Iris pigment epithelial cell (primary cell): ENCODE measurements at places on chromosomes 1 and 21.

DNA sequence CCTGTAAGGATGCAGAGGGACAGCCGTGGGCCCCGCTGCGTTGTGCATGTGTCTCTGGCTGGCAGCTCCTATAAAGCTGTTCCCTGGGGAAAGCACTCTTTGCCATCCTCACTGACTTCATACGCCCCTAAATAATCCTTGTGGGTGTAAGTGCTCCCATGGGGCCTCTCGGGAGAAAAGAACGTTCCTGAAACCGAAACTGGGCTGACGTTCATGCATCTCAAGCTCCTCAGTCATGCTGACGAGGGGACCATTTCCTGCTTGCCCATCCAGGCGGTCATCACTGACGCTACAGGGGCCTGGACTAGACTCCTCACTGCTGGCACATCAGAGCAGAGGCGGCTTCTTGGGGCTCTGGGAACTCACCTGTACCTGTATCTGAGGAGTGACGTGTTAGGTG lies 73.1 kb upstream of the USP24 start:
- no peak for DNase-seq

- DNase-seq: no peak
Observed at GRCh38 chr1:1181938-1182410, 8.3 kb downstream of the TTLL10 start.

- DNase-seq: no peak
Observed at GRCh38 chr1:109241344-109241743, 8.0 kb upstream of the CELSR2 start.

DNA sequence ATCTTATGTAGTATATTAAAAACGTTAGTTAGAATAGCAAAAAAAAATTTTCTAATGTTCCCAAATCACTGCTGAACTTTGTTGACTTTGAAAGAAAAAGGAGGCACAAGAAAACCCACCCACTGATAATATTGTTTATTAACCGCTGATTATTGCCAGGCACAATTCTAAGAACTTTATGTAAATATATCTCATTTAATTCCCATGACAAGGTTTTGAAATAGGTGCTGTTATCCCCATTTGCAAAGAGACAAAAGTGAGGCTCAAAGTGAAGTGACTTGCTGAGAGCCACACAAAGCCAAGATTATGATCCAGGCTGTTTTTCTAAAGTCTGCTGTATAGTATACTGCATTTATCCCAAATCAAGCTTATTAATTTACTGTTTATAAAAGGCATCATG lies 56.4 kb downstream of the SASS6 start:
- no peak for DNase-seq

DNA sequence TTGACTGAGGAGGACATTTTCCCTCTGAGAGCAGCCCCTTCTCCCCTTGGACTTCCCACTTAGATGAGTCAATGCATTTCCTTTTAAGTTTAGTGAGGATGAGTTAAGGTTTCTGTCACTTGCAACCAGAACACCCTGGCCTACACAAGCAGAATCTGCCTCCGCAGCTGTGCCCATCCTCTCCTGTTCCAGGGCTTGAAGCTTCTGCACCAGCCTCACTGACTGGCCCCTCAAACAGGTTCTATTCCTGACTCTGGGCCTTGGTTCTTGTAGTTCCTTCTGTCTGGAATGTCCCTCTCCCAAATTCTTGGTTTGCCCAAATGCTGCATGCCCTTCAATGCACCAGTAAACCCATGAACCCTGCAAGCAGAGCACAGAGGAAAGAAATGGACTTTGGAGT lies 394.4 kb downstream of the PTPRU start:
- DNase-seq: no peak

DNA sequence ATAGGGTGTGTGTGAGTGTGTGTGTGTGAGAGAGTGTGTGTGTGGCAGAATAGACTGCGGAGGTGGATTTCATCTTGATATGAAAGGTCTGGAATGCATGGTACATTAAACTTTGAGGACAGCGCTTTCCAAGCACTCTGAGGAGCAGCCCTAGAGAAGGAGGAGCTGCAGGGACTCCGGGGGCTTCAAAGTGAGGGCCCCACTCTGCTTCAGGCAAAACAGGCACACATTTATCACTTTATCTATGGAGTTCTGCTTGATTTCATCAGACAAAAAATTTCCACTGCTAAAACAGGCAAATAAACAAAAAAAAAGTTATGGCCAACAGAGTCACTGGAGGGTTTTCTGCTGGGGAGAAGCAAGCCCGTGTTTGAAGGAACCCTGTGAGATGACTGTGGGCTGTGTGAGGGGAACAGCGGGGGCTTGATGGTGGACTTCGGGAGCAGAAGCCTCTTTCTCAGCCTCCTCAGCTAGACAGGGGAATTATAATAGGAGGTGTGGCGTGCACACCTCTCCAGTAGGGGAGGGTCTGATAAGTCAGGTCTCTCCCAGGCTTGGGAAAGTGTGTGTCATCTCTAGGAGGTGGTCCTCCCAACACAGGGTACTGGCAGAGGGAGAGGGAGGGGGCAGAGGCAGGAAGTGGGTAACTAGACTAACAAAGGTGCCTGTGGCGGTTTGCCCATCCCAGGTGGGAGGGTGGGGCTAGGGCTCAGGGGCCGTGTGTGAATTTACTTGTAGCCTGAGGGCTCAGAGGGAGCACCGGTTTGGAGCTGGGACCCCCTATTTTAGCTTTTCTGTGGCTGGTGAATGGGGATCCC lies 18.3 kb upstream of the HDAC1 start:
- DNase-seq: no peak

DNA sequence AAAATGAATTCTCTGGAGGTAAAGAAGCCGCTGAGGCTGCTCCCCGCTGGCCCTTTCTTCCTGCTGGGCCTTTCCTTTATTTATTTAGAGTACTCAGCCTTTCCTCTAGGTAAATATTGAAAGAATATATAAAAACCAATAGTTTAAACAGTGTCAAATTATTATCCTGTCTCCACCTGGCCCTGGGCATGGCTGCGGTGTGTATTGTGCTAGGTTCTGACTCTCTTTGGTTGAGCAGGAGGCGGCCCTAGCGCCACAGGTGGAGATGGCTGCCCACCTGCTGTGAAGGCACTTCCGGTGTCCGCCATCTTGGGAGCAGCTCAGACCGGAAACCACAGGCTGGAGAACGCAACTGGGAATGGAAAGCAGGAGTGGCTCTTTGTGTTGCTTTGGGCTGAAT lies 29.0 kb upstream of the CLDN14 start:
- DNase-seq: no peak

DNA sequence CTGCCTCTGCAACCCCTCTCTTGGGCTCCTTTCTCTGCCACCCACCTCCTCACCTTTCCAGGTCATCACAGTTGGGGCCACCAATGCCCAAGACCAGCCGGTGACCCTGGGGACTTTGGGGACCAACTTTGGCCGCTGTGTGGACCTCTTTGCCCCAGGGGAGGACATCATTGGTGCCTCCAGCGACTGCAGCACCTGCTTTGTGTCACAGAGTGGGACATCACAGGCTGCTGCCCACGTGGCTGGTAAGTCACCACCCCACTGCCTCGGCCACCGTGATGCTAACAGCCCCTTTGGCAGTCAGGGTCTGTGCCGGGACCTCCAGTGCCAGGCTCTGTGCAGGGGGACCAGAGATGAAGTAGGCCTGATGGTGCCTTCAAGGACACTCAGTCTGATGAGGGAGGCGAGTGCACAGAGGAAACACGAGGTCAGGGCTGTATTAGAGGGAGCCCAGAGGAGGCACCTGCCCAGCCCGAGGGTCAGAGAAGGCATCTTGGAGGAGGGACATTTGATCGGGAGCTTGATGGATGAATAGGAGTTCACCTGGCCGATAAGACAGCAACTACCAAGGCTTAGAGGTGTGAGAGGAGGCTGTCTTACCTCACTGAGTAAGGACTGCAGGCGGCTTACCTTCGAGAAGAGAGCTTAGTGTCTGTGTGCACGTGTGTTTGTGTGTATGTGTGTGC lies 18.1 kb downstream of the PCSK9 start:
- no peak for DNase-seq

DNA sequence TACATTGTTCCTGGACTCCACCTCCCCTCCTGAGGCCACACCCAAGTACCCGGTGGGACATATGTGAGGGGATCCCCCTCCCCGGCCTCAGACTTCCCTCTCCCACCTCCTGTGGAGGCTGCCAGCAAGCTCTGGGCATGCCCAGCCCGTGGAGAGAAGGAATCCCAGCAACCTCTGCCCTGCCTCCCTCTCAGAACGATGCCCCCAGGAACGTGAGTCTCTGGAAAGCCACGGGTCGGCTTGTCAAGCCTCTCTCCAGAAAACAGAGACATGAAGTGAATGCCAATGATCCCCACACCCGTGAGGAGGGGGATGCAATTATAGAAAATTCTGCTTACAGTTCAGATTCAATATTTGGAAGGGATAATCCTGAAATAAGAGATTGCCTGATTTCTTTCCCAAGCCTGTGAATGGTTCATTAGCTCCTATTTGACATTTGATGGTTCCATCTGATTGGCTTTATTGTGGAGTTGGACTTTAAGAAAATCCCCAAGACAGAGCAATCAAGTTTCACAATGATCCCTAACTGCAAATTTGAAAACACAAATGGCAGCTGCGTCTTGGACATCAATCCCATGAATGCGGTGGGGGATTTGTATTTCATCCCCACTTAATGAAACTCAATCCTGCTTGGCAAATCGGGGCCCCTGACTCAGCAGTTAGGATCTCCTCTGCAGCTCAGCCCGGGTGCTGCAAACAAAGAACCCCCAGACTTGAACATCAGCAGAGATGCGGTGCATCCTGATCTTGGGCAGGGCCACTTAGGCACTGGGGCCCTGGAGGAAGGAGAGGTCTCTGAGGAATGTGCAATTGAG lies 9.1 kb upstream of the GUCA2B start:
- DNase-seq: no peak

GRCh38 chr1:19372136-19372514 lies 60.0 kb downstream of the SLC66A1 start:
- no peak for DNase-seq

- peak; percentile 22 for DNase-seq
Observed at GRCh38 chr1:59477286-59477685, 180.4 kb downstream of the FGGY start.

DNA sequence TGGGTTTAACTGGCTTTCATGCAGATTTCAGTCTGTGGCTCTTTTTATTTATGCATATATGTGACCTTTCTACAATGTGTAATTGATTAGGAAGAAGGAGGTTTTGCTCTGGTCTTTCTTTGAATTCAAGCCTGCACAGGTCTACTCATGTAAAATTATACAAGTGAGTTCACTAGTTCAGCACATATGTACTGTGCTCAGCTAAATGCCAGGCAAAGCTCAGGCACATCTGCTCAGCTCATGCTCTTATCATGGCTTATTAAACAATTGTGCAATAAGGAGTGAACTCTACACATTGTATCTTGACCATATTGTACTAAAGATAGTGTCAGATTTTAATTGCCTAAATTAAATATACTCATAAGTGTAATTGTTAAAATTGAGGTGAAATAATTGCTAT lies 378.4 kb downstream of the ADGRL2 start:
- DNase-seq: no peak

DNA sequence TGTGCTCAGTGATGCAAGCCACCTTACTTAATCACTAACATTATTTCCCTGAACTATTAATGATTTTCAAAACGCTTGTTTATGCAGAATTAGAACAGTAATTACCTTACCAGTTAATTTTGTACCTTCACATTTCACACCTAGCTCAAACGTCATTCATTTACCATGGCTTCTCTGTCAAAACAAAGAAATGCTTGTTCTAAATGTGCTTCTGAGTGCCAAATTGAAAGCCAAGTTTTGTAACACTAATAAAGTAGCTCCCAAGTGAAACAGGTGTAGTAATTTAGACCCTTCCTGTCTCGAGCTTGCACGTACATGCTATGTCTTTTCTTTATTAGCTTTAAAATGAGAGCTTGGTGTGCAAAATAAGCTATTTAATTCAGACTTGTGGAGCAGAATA lies 533.7 kb upstream of the PKN2 start:
- DNase-seq: no peak

- peak; percentile 74 for DNase-seq
Observed at GRCh38 chr1:205255941-205256780, 28.4 kb downstream of the TMCC2 start.

- no peak for DNase-seq
Observed at GRCh38 chr1:162930532-162930931, 69.6 kb upstream of the CCDC190 start.

DNA sequence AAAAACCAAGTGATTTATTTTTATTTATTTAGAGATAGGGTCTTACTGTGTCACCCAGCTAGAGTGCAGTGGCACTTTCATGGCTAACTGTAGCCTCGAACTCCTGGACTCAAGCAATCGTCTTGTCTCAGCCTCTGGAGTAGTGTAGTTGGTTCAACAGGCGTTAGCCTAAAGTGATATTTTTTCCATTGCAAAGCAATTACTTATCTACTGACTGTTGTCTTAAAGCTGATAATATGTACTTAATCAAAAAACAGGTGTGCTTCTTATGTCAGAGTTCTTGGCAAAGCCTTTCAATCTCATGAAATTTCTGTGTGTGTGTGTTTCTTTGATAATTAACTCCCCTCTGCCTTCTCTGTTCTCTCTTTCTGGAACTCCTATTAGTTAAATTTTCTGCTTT lies 62.4 kb upstream of the DUSP10 start:
- DNase-seq: no peak
